NAMALWA (cell line): ENCODE measurements at places on chromosomes 2 and 18.

DNA sequence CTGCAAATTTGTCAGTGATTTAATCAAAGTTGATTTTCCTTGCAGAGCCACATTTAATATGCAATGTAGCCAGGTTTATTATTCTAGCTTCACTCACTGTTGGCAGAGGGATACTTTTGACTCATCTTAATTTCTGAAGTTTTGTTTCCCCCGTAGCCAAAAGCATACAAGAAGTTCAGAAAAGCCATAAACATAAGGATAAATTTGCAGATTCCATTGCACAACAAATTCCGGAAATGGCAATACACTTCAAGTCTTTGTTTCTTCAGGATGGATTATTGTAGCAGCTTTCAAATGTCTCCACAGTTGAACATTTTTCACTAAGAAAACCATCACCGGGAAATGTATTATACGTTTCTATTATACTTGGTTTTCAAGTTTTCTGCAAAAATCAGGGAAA is 88.0 kb upstream of the ZCCHC2 start:
- no peak for DNase-seq

DNA sequence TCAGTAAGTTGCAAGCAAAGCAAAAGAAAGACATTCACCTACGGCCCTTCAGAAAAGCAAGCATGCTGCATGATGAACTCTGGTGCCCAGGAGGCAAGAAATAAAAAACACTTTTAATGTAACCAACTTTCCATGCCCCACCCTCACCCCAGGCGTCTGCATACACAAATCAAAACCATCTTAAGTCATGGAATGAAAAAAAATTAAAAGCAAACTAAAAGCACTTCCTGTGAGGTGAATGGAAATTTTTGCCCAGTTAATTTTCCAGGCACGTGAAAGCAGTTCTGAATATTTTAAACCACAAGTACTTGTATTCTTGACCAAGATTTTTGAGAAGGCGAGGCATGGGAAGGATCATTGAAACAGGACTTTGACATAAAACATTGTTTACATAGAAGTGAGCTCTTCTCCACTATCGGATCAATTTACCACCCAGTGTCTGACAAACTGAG is 2.5 kb upstream of the ICOS start:
- no peak for DNase-seq

- no peak for DNase-seq
Observed at GRCh38 chr18:46478796-46479195, 178.2 kb downstream of the LOXHD1 start.

DNA sequence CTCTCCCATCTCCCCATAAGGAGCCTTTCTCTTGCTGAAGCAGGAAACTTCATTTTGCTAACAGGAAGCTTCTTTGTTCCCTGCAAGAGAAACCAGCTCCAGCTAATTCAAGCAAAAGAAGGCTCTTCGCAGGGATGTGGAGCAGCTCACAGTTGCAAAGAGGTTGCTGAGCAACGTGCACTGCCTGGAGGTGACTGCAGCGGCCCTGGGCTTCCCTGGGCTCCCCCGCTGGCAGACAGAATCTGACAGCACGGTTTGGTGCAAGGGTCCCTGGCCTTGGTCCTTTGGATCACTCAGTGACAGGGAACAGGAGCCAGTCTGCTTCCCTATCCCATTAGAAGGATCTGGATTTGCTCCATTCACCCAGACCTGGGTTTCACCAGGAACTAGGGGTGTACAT is 25.8 kb downstream of the GPR55 start:
- DNase-seq, result no peak

DNA sequence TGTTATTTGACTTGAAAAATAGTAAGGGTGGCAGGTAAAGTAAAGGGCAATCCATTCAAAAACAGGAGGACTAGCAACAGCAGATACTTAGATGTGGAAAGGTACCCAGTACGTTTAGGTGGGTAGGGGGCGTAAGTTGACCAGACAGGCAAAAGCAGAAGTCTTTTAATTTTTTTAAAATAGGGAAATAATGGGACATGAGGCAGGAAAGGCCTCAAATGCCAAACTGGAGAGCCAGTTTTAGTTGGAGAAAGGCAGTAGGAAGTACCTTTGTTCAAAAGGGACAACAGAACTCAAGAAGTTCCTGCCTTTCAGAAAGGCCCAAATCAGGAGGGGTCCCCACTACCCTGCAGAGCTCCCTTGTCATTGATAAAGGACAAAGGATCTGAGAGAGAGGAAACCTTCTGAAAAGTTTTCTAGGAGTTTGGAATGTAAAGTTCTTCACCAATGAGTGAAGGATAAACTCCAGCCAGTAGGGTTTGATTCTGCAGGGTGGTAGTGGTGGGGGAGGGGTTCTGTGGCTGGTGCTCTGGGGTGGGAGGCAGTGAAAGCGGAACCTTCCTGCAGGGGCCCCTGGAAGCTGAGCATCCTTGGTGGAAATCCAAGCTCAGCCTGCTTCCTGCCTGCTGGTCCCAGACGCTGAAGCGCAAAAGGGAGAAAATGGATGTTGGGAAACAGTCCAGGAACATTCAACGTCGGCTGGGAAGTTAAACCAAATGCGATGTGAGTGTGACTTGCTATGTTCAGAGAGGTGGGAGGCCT is 40.1 kb downstream of the TMEM17 start:
- DNase-seq, result no peak

GRCh38 chr2:25405611-25406295 is 64.0 kb upstream of the DNMT3A start:
- no peak for DNase-seq

- DNase-seq, result no peak
Observed at GRCh38 chr2:238238766-238239542, 884 bp downstream of the HES6 start.

DNA sequence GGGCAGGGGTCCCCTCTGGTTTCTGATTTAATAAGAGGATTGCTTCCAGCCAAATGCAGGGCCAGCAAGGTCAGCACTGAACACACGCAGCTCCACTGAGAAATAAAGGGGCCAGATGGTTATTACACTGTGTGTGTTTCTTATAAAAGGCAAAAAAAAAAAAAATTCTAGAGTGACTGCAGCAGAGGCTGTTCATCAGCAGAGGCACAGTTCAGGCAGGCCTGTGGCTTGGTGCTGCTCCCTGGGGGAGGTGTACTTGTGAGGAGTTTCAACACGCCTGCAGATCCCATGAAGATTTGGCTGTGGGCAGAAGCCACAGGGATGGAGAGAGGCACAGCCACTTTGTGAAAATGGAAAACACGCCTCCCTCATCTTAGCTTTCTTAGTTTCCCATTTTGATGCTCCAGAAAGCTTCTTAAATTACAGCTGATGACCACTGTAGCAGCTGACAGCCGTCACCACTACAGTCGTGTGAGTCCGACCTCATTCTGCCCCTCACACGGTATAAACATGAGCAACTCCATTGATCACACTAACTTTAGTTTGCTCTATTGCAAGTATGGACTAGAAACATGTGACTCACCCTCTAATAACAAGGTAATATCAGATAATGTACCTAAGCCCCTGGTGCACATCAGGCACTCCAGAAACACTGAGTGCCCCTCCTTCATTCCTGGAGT is 726.5 kb upstream of the RAB6C start:
- no peak for DNase-seq

DNA sequence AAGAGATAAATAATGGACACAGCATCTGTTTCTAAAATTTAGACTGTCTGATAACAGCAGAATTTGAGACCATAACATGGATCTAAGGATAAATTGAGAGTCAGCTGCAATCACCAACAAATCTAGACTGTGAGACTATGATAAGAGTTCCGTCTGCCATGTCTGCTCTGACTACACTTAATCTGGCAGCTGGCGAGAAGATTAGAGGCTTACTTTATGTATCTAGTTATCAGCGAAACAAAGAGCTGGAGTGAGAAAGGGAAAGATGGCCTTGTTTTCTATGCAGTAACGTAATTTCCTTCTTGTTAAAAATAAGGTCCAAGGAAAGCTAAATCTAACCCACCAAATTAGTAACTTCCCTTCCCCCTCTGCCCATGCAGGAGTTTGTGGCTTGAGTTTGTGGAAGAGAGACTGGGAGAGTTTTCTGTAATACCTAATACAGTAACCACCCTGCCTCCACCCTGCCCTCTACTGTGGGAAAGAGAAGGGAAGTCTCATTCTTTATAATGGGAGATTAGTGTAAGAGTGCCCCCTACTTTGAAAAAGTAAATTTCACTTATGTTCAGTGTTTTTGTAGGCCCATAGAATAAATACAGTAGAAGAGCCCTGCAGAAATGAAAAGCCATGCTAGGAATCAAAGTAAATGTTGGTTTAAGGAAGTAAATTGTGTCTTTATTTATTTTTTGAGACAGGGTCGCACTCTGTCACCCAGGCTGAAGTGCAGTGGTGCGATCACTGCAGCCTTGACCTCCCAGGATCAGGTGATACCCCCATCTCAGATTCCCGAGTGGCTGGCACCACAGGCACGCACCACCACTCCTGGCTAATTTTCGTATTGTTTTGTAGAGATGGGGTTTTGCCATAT is 27.5 kb downstream of the EML4 start:
- DNase-seq, result peak; percentile 64

- DNase-seq, result no peak
Observed at GRCh38 chr2:168717790-168718502, 84.5 kb upstream of the NOSTRIN start.

DNA sequence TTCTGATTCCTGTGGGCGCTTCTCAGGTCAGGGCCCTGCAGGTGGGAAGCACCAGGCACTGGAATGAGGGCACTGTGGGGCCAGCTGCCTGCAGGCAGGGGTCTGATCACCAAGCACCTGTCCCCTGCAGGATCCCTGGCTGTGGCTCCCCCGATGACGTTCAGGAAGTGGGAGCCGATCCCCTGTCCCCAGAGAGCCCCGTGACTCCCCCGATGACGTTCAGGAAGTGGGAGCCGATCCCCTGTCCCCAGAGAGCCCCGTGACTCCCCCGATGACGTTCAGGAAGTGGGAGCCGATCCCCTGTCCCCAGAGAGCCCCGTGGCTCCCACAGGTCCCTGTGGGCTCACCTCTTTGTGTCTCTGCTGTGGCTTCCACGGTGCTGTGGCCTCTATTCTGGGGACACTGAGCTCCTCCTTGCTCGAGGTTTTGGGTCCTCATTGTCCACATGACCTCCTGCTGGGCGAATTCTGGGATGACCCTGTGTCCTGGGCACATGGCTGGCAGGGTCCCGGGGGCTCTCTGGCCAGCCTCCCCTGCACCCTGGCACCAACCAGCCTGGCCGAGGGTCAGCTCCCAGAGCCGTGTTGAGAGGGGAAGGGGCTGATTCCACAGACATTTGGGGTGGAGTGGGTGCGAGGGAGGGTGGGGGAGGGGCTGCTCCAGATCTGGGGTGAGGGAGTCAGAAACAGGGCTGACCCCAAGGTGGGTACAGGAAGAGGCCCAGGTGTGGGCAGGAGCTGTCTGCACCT is 4.8 kb downstream of the NEU4 start:
- peak; percentile 28 for DNase-seq

DNA sequence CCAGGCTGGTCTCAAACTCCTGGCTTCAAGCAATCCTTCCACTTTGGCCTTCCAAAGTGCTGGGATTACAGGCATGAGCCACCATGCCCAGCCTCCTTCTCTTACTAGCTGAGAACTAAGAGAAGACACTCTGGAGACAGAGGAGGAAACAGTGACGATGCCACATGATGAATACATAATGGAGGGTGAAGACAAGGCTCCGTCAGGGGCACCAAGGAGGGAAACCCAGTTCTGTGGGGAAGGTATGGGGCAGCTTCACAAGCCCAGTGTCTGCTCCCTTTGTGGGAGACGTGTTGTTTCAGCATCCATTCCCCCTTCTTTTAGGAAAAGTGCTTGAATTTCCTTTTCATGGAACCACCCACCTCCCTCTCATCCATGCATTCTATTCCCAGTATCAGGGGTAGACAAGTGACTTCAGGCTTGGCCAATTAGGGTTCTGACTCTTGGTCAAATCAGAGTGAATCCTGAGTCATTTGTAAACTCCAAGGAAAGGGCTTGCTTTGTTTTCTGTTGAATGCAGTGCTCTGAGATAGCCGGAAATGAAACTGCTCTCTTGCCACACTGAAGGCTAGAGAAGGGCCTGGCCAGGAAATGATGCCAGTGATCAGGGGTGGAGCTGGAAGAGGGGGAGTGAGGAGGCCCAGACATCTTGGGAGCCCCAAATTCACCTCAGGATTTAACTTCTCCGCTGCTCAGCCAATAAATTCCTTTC is 23.7 kb downstream of the TMEM127 start:
- peak; percentile 68 for DNase-seq

DNA sequence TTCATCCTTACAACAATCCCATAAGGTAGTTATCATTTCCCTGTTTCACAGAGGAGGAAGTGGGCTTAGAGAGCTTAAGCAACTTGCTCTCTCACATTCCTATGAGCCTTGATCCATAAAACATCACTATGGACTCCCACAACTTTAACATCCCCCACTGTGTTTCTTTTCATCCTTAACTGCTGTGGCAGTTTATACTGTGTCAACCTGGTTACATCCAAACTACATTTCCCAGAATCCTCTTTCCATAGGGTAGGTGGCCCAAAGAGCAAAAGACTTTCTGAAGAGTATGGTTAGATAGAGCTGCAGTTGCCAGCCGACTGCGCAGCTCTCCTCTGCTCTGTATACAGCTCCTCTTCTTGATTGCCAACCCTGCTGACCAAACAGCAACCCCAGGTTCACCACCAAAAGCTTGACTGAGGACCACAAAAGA is 22.5 kb downstream of the MAP3K2 start:
- no peak for DNase-seq

DNA sequence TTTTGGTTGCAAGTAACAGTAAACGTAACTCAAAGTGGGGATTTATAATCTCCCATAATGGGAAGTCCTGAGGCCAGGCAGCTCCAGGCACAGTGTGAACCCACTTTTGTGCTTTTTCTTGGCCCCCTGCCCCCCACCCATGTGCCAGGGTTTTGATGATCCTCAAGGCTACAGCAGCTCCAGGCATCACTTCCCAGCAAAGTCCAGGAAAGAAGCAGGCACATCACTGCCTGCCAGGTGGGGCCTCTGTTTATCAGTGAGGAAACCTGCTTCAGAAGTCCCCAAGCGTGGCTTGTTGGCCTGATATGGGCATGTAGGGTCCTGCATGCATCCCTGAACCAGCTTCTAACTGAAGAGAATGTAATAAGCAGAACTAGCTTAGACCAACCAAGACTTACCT is 299.2 kb upstream of the SKOR2 start:
- DNase-seq, result no peak

- no peak for DNase-seq
Observed at GRCh38 chr18:3425446-3425845, 24.5 kb upstream of the TGIF1 start.

GRCh38 chr2:40298026-40298425 is 153.9 kb downstream of the SLC8A1 start:
- no peak for DNase-seq

GRCh38 chr2:133232556-133232955 is 335.7 kb downstream of the NCKAP5 start:
- no peak for DNase-seq
